ENCODE measurements at places on chromosomes 1 and 21. TPM values are rescaled to one million over a fixed set of nuclear protein-coding genes. Genes with fewer than 3 reads are reported as not detected.

- no peak for DNase-seq
These were observed 26.2 kb downstream of the RSBN1 start for GRCh38 chr1:113786069-113786468.

DNA sequence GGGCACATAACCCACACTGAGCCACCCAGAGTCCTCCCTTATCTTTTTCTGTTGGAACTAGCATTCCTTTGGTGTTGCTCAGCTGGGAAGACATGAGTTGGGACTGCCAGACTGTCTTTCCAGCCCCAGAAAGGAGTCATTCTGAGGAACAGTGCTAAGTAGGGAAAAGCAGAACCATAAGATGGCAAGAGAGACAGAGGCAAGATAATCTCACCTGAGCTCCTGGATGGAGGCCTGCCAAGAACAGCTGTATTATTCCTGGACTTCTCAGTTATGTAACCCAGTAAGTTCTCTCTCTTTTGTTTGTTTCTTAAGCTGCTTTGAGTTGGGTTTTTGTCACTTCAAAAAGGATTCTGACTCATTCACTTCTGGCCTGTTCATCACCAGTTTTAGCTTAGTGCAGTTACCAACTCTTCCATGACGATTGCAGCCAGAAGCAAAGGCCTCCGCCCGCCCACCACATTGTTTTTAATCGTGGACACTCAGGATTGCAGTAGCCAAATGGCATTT, 134.4 kb downstream of the OMA1 start:
- no peak for DNase-seq

- DNase-seq, result no peak
These were observed 8.1 kb upstream of the TEDDM1 start for GRCh38 chr1:182408435-182409075.

DNA sequence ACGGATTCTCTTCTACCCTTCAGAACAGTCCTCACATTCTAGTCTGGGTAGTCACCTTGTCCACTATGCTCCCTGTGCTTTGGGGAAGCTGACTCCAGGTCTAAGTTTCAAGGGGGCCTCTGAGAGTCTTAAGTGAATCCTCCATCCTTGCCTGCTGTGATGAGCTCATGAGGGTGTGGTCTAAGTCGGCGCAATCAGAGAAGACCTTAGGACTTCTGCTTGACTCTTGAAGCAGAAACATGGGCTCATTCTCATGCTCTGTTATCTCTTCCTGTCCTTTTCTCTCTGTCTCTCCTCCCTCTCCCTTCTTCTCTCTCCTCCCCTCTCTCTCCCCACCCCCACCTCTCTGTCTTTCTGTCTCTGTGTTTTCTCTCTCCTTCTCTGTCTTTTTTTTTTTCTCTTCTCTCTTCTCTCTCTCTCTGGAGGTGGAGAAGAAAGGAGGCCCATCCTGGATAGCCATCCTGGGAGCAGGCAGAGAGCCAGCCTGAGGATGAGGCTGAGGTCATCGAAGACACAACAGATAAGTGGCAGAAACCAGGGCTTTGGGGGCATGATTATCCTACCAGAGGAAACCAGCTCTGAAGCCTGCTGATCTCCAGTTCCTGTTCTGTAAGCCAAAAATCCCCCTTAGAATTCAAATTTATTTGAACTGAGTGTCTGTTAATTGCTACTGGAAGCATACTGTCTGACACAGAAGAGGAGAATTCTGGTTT, 245.6 kb downstream of the SIPA1L2 start:
- no peak for DNase-seq

DNA sequence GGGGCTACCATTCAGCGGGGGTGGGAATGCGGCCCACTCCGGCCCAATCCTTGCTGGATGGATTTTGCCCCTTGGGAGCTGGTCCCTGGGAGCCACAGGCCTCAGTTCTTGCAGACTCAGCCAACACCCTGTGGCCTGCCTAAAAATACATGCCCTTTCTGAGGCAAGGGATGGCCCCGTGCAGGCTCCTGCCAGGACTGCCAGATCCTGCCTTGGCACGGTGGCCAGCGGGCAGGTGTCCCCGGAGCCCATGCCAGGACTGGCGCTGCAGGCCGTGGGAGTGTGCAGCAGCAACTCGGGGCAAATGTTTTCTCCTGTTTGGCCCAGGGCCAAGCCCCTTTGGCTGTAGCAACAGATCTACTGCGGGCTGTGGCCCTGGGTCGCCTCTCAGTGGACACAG, 1.6 kb upstream of the PANK4 start:
- no peak for DNase-seq

Gene CBS
- total RNA-seq, result 5.4 TPM

- no peak for DNase-seq
These were observed 512.7 kb downstream of the LMO4 start for GRCh38 chr1:87841332-87841731.

- DNase-seq, result no peak
These were observed 3.5 kb upstream of the TSPAN1 start for GRCh38 chr1:46171351-46171750.

Gene ERVH48-1
- not detected for total RNA-seq

GRCh38 chr1:208603721-208604120, 359.5 kb upstream of the PLXNA2 start:
- DNase-seq, result no peak

DNA sequence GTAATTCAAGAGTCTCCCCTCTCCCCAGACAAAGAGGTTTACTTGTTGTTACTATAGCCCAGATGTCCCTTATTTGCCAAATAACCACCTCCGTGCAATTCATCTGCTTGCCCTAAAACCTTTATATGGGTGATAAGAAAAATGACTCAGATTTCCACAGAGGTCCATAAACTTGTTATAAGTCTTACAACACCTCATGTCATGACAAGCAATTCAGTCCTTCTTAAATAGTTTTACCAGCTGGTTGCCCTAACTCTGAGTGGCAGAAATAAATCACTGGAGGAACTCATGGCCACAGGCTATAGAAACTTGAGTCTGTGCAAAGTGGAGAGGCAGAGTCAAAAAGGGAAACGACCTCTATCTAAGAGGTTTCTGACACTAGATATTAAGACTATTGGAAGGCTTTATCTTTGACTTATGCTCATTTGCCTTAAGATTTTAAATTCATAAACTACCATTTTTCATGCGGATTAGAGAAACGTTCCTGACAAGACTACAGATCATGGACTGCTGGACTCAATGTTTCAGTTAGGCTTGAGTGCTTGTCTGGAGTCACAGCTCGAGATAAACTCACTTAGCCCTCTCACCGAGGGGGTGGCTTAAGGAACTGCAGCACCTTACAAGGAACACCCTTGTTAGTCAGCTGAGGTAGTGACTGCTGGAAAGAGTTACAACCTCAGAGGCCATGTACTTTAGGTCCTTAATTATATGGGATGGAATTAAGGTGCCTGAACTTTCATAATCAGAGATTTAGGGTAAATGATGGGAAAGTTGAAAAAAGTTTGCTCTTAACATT, 662.5 kb upstream of the USP24 start:
- no peak for DNase-seq

Gene ETV3L
- total RNA-seq, result not detected

- DNase-seq, result peak; percentile 62
These were observed 57.0 kb upstream of the TARBP1 start for GRCh38 chr1:234535763-234536515.

GRCh38 chr1:115160728-115161127, 71.4 kb upstream of the TSPAN2 start:
- no peak for DNase-seq

- no peak for DNase-seq
These were observed 594.6 kb upstream of the ZP4 start for GRCh38 chr1:238485057-238485911.

GRCh38 chr1:236108027-236108648, 34.2 kb upstream of the GPR137B start:
- no peak for DNase-seq

- no peak for DNase-seq
These were observed 75.7 kb downstream of the INTS7 start for GRCh38 chr1:211959680-211960079.

DNA sequence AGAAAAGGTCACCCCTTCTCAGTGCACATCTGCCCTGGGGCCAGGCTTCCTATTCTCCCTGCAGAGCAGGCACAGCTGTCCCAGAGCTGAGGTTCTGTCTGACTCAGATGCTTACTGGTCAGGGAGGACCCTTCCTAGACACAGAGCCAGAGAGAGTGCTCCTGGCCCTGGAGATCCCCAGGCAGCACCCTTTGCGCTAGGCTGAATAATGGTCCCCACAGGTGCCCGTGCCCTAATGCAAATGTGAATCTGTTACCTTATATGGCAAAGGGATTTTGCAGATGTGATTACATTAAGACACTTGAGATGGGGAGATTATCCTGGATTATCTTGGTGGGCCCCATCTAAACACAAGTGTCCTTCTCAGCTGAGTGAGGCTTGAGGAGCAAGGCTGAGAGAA, 2.6 kb upstream of the TNNI1 start:
- DNase-seq, result no peak

Gene ANKRD45
- total RNA-seq, result not detected

GRCh38 chr21:15986277-15986676, 256.5 kb downstream of the USP25 start:
- DNase-seq, result no peak

Gene OPRD1
- not detected for total RNA-seq

- DNase-seq, result no peak
These were observed 86.7 kb downstream of the GALNT2 start for GRCh38 chr1:230153641-230154296.

Gene NPL
- total RNA-seq, result 20.6 TPM

Gene TINAGL1
- total RNA-seq, result 144 TPM

DNA sequence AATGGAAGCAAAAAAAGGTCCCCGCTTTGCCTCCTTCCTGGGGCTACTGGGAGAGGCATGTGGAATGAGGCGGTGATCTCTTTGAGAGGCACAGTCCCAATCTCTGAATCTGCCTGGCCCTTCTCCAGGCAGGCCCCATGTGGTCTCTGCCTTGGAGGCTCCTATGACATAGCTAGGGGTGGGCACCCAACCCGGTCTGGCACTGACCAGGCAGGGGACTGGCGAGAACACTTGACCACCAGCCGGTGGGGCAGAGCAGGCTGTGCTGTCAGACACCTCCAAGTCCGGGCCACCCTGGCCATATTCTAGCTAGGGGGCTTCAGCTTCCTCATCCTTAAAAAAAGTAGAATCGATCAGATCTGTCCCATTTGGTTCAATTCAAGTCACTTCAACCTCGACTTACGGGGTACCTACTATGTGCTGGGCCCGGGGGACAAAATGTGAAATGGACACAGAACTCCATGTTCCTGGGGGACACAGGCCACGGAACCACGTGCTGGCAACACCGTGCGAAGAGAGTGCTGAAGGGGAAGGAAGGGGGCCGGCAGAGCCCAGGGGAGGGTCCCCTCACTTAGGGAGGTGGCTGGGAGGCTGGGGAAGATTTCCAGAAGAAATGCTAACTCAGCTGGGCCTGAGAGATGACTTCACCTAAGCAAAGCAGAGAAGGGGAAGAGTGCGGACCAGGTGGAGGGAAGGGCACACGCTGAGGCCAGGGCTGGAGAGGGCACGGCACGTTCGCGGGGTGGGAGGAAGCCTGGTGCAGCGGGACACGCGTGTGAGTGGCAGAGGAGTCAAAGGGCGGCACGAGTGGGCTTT, 33.3 kb downstream of the HSPG2 start:
- DNase-seq, result no peak

DNA sequence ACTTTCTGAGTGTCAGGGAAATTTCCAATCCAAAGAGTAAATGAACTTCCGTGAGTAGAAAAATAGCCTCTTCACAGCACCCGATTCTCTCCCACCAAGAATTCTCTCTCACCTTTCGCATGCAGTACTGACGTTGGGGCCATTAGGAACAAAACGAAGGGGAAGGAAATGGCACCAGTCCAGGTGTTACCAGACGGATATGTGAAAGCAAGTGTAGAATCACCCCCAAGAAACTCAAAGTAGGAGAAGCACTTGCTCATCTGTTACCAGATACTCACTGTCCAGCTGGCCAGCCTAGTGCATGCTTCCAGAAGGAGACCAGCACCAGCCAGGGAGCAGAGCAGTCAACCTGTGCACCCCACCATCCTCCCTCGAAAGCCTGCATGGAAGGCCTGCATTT, 55.1 kb downstream of the ITPKB start:
- no peak for DNase-seq

GRCh38 chr1:45694823-45695222, 6.8 kb downstream of the TMEM69 start:
- DNase-seq, result no peak

GRCh38 chr1:168401341-168401740, 120.7 kb downstream of the TBX19 start:
- no peak for DNase-seq

GRCh38 chr1:167221126-167221737, 546 bp downstream of the POU2F1 start:
- DNase-seq, result no peak

DNA sequence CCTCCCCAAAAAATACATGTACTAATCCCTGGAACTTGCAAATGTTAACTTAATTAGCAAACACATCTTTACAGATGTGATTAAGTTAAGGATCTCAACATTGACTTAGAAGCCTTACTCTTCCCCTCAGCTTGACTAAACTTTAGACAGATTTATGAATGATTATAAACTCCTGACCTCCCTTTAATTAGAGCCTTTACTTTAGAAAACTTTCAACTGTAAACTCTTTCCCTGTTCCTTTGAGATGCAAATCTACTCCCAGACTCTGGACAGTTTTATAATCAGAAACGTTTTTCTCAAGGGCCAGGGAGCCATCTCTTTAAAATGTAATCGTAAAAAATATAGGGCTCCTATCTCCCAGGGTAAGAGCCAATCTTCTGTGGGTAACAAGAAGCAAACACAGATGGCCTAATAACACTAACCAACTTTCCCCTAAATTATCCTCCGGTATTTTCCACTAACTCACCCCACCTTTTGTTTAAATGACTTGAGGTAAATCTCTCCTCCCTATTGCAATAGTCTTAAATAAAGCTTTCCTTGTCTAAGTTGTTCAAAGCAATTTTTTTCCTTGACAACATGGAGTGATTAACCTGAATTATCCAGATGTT, 284.1 kb downstream of the BRINP3 start:
- no peak for DNase-seq

DNA sequence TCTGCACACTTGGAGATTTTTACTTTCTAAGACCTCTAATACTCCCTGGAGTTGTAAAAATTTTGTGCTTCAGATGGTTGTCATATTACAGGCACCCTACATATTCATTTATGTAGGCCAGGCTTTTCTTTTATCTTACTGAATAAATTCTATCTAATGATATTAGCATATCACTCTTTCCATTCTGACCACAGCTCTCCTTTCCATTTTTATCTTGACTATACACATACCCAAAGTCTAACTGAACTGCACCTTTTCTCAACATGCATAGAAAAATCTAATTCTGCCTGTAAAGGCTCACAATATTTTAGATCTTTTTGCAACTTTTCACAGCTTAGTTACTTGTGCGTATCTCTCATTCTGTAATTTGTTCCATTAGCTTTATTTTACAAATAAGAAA, 52.7 kb upstream of the TSHB start:
- no peak for DNase-seq

Gene MX1
- 21.8 TPM for total RNA-seq

Measured in breast epithelium (tissue), 4 donors.